Stimulated activated CD8-positive, alpha-beta memory T cell treated with anti-CD3 and anti-CD28 coated beads, Interleukin-7, amount 100 ng/mL, for 1 hour (primary cell): ENCODE measurements at places on chromosomes 12 and 14.

DNA sequence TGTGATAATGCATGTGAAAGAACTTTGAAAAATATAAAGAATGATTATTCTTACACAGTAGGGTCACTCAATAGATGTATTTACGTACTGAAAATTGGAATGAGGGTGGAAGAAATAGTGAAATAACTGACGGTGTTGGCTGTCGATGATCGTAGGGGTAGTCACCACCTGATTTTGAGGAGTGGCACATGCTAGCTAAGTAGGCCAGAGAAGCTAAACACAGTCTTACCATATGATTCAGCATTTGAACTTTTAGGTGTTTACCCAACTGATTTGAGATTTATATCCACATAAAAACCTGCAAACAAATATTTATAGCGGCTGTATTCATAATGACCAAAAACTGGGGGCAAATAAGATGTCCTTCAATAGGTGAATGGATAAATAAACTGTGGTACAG is 47.6 kb upstream of the HIF1A start:
- no peak for DNase-seq

- DNase-seq, result no peak
Measured at GRCh38 chr12:59736359-59736758, 140.5 kb downstream of the SLC16A7 start.

DNA sequence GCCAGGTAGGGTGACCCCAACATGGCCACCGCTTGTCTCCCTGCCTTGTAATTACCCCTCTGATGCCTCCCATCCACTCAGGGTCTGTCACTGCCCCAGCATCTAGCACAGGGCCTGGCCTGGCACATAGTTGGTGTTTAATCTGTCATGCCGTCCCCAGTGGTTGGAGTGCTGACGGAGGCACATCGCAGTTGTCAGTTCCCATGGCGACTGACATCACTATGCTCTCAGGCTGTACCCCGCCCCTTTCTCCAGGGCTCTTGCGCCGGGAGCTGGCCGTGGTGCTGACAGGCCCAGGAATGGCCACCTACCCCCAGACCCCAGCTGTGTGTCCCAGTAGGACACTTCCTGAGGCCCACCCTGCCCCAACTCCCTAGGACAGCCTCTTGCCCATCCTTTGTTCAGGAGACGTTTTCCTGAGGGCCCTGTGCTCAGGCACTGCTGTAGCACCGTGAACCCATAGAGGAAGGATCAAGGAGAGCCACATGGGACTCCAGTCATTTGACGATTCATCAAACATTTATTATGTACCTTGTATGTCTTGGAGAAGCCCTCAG is 23.0 kb downstream of the FAM222A start:
- DNase-seq, result no peak

- DNase-seq, result no peak
Measured at GRCh38 chr14:94816113-94816512, 46.2 kb upstream of the GSC start.

DNA sequence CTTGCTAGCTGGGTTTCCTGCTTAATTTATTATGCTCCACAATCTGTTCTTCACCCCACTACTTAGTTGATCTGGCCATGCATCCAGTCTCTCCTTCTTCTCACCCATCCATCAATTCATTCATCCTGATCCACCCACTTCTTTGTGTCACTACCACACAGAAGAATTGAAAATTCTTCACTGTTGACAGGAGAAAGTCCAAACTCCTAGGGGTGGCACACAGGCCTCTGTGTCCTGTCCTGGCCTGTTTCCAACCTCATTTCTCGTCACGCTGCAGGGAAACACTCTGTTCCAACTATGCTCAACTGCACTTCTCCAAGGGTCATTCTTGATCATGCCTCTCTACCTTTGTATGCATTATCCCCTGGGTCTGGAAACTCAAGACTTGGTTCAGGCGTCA is 10.6 kb upstream of the KRT83 start:
- no peak for DNase-seq

DNA sequence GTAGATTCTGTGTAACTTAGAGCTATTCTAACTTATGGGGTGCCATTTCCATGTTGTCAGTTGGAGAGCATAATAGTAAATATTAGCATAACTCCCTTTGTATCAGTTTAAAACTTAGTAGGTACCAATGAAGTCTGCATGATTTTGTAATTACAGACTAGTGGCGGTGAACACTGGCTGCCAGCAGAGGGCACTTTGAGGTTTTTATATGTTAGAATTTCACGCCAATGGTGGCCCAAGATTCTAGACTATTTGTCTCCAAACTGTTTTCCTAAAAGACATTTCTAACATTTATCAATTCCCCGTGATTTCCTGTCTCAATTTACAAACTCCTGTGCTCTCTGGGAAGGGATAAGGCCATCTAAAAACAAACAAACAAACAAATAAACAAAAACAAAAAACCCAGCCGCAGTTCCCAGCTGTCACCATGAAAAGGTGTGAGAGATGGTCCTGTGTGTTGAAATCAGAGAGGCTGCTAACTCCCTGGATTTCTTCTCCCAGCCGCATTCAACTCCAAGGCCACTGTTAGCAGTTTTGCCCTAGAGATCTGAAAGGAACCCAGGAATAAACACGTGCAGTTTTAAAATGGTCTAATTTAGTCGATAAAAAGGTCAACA is 57.6 kb downstream of the BRMS1L start:
- DNase-seq, result no peak

DNA sequence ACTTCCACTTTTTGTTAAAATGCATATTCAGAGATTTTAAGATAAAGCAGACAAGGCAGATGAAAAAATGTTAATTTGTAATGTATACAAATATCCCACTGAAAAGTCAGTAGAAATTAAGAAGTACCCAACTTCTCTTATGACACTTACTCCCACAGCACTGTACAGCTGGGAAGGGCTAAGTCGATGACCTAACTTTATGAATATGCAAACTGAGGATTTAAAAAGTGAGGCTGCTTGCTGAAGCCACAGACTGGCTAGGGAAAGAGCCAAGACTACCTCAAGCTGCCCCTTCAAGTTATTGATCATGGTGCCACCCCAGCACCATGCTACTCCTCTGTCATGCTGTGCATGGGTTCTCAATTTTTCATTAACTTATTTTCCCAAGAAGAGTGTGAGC is 17.0 kb downstream of the PPM1H start:
- DNase-seq, result no peak

- no peak for DNase-seq
Measured at GRCh38 chr12:33628087-33628486, 188.5 kb upstream of the SYT10 start.

- DNase-seq, result no peak
Measured at GRCh38 chr14:38721822-38722431, 381.1 kb downstream of the SEC23A start.

GRCh38 chr14:70642303-70643235 is 853 bp downstream of the TTC9 start:
- DNase-seq, result no peak

DNA sequence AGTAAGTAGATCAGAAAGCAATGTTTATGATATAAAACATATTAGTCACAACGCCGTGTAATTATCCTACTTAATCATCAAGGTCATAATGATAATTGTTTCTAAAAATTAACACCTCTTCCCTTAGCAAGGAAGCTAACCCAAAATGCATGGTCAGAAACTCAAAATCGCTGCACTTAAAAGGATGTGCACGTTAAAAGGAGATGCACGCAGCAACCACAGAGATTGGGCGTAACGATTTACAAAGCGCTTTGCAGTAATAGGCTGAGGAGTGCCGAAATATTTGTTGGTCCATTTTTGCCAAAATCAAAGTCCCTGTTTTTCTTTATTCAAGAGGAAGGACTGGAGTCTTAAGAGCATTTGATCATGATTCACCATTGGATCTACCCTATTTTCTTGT is 1077.2 kb downstream of the VRK1 start:
- no peak for DNase-seq

DNA sequence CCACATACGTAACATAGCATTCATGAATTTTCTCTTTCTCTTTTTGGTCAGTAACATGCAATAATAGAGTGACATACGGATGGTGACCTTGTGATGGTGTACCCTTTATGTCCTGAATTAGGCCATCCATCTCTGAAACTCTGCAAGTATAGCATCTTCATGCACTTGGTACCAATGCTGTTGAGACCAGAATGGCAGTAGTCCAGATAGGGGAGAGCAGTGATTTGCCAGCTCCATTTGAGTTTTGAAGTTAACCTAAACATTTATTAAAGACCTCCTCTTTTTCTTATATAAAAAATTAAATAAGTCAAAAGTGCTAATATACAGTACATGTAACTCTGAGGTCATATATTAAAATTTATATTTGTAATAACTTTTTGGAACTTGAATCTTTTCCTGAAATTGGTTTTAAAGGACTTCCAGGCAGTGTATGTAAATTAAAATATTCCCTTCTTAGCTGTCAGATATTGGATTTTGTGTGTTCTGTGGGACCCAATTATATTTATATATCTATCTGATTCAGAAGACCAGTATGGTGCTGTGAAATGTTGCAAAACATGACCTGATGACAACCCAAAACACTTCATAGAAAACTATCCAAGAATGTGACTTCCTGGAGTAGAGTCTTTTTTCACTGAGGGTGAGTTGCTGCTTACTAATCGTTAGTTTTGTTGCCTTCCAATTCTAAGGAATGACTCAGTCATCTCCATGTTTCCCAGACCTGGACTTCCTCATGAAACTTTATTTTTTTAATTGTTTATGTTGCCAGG is 3.5 kb downstream of the ELK3 start:
- no peak for DNase-seq

DNA sequence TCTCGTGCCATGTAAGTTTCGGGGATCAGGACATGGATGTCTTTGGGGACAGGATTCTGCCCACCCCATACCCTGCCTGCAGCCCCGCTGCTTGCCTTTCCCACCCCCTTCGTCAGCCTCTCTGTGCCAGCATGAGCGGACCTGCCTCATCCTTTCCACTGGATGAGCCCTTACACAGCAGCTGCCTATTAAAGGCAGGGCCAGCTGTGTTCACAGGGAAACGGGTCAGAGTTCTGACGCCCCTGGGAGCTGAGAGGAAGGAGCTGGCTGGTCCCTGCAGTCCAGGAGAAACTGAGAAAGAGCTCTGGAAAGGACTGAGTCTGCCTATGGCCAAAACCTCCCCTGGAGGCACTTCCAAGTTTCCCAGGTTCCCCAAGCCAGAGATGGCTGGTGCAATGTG is 83.5 kb upstream of the NCOR2 start:
- DNase-seq, result no peak

GRCh38 chr12:80442426-80443222 is 1.4 kb upstream of the PTPRQ start:
- no peak for DNase-seq

DNA sequence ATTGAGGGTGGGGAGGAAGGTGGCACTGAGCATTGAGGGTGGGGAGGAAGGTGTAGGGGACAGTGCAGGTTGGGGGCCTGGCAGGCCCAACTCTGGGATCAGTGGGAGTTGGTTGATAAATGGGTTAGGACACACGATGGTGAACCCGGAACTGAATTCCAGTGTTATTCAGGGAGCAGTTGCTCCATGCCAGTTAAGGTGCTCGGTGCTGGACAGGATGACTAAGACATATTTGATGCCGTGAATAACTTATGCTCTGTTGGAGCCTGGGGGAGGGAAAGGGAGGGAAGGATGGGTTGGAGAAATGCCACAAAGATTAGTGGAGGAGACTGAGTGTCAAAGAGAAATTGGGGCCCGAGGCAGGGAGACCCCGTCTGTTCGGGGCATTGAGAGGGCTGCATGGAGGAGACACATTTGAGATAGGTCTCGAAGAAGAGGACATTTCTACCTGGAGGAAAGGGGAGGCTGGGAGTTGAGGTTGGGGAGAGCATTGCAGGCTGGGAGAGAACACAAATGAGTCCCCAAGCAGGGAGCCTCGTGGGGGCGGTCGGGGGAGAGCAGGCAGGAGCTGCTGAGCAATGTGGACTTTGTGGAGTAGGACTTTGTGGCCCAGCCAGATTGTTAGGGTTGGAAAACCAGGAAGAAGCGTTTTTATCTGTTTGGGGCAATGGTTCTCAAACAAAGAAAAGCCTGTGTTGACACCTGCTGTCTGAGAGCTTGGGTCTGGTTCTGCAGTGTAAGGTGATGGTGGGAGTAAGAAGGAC is 65.3 kb downstream of the IQSEC3 start:
- DNase-seq, result no peak

GRCh38 chr12:49792181-49792970 is 35.8 kb downstream of the NCKAP5L start:
- no peak for DNase-seq

DNA sequence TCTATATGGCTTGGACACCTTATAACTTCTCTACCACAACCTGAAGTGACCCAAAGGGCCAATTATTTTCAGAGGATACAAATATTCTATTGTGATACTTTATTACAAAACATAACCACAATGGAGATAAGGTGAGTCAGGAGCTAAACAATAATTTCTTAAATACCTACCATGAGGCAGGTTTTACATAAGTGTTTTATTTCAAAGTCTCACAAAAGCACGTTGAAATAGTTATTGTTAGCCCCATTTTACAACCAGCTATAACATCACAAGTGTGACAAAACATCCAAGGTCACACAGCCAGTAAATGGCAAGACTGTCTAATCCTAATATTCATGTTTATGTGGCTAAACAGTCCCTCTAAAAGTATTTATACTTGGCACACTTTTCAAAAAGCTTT is 40.2 kb downstream of the SLC2A13 start:
- DNase-seq, result no peak

GRCh38 chr14:93018366-93018765 is 95.4 kb downstream of the CHGA start:
- DNase-seq, result no peak

DNA sequence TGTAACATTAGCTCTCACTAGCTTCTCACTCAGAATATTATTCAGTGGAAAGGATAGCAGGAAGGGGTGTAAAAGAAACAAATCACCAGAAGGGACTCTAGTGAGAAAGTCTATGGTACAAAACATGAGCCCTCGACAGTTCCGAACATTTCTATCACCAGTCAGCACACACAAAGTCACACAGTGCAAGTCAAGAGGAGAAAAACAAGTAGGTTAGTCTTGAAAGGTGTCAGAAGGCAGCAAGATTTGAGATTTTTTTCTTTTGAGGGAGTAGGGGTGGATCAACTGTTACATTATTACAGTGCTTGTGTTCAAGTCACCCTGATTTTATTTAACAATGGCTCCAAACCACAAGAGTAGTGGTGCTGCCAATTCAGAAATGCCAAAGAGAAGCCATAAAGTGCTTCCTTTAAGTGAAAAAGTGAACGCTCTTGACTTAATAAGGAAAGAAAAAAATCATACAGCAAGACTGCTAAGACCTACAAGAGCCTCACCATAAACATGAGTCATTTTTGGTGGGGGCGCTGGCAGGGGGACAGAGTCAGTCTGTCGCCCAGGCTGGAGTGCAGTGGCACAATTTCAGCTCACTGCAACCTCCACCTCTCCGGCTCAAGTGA is 42.3 kb downstream of the GNS start:
- no peak for DNase-seq

- no peak for DNase-seq
Measured at GRCh38 chr12:32989705-32990104, 93.1 kb upstream of the PKP2 start.

- no peak for DNase-seq
Measured at GRCh38 chr12:117026343-117026742, 72.9 kb downstream of the TESC start.

- no peak for DNase-seq
Measured at GRCh38 chr12:56932867-56933266, 1.3 kb downstream of the SDR9C7 start.
